Esophagus squamous epithelium (tissue), 5 donors: ENCODE measurements at places on chromosomes 4 and X. TPM values are rescaled to one million over a fixed set of nuclear protein-coding genes. Genes with fewer than 3 reads are reported as not detected.
A peak's percentile ranks its signal among the peaks of the same experiment; 100 is the strongest.

SMR3B gene
- not detected for total RNA-seq

C1QTNF7 gene
- total RNA-seq, result 12.2 TPM

P2RY4 gene
- 0.95 TPM for total RNA-seq

HTRA3 gene
- total RNA-seq, result 6.8 TPM

FAM156B gene
- 23.8 TPM for total RNA-seq

CPZ gene
- 0.83 TPM for total RNA-seq

CHRDL1 gene
- 1.7 TPM for total RNA-seq

DDX53 gene
- not detected for total RNA-seq

CTAG2 gene
- total RNA-seq, result not detected

SATL1 gene
- total RNA-seq, result not detected

PPID gene
- total RNA-seq, result 21.7 TPM

DNA sequence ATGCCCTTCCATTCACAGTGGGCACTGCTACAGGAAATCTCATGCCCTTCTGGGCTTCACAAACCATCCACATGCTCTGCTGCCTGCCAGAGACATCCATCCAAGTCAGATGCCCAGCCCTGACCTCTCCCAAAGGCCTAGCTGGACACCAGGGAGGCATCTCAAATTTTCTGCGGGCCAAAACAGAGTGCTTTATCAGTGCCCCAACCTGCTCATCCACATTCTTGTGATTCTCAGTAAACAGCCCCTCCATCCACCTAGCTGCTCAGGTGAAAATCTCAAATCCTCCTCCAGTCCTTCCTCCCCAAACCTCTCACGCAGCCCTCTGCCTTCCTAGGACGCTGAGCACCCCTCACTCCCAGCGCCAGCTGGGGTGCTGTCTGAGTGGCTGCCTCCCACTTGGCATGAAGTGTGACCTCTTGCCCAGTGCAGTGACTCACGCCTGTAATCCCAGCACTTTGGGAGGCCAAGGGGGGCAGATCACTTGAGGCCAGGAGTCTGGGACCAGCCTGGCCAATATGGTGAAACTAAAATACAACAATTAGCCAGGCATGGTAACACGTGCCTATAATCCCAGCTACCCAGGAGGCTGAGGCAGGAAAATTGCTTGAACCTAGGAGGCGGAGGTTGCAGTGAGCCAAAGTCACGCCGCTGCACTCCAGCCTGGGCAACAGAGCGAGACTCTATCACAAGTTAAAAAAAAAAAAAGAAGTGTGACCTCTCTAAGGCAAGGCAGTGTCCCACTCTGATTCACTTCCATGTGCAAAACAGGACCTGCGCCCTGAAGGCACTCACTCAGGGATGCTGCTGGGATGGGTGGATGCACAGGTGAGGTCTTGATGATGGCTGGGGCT is 1.7 kb upstream of the AFAP1 start:
- peaks cover 8% of the 10 kb centered on the region for H3K4me1 ChIP-seq
- no peak for DNase-seq
- no peak overlapping the region for H3K4me3 ChIP-seq
- H3K27ac ChIP-seq, result no peak overlapping the region
- H3K36me3 ChIP-seq, result no peaks in the 10 kb centered on the region

GRCh38 chr4:78653655-78654054 is 102.1 kb downstream of the ANXA3 start:
- no peaks in the 10 kb centered on the region for H3K27me3 ChIP-seq
- H3K36me3 ChIP-seq, result no peaks in the 10 kb centered on the region
- no peak for DNase-seq
- no peak overlapping the region for H3K4me3 ChIP-seq
- H3K4me1 ChIP-seq, result peaks cover 4% of the 10 kb centered on the region
- no peak overlapping the region for H3K27ac ChIP-seq

DNA sequence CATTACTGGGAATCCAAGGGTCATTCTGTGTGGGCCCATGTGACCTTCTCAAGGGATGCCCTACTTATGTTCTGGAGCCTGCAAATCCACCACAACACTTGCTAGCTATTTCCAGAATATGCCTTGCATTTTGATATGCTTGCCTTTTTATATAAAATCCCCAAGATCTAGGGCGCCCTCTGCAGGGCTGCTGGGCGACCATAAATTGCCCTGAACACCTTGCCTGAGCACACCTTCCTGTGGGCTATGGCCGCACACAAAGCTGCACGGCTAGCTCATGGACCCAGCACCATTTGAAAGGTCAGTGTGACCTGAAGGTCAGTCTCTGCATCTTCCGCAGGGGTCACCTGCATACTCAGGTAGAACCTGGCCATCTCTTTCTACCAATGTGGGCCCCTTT is 311.7 kb downstream of the NLGN4X start:
- no peak overlapping the region for H3K27ac ChIP-seq
- H3K4me1 ChIP-seq, result no peaks in the 10 kb centered on the region
- no peaks in the 10 kb centered on the region for H3K27me3 ChIP-seq

GRCh38 chr4:134465417-134465816 is 263.8 kb upstream of the PABPC4L start:
- no peaks in the 10 kb centered on the region for H3K4me1 ChIP-seq
- no peaks in the 10 kb centered on the region for H3K27me3 ChIP-seq
- no peak overlapping the region for H3K4me3 ChIP-seq
- no peaks in the 10 kb centered on the region for H3K36me3 ChIP-seq
- no peak for DNase-seq

DNA sequence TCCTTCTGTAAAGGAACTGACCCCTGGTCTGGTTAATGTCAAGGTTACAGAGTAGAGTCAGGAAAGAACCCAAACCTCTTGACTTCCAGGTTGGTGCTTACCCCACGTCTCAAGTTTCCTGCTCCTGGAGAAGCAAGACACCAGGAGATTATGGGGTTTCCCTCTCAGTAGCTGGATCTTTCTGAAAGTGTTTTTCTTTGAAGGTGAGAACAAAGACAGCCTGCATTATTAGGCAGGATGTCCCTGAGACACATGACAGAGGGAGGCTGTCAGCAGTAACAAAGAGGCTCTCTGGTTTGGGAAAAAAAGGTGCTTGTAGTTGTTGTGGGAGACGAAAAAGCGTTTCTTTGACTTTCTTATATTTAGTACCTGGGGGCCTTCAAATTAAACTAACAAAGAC is 44.7 kb upstream of the IGFBP7 start:
- H3K4me3 ChIP-seq, result no peak overlapping the region
- H3K4me1 ChIP-seq, result no peaks in the 10 kb centered on the region
- no peaks in the 10 kb centered on the region for H3K27me3 ChIP-seq
- H3K36me3 ChIP-seq, result no peaks in the 10 kb centered on the region
- DNase-seq, result no peak
- no peak overlapping the region for H3K27ac ChIP-seq

DNA sequence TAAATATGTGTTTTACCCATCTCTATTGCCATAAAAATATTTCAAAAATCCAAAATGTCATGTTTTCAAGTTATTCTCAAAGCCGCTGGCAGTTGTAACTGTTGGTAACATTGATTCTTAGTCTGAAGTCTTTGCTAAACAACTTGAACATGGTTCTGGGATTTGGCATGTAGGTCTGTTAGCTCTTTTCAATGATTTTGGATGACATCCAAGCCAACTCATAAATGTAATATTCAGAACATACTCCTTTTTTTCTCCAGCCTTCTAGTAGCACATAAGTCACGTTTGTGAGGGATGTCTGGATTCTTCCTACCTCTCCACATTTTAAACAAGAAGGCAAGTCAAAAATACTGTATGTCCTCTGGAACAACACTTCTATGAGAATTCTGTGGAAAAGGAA is 305.3 kb downstream of the PRR32 start:
- no peak overlapping the region for H3K4me3 ChIP-seq
- no peak for DNase-seq
- no peaks in the 10 kb centered on the region for H3K27me3 ChIP-seq
- H3K27ac ChIP-seq, result no peak overlapping the region
- no peaks in the 10 kb centered on the region for H3K36me3 ChIP-seq

DNA sequence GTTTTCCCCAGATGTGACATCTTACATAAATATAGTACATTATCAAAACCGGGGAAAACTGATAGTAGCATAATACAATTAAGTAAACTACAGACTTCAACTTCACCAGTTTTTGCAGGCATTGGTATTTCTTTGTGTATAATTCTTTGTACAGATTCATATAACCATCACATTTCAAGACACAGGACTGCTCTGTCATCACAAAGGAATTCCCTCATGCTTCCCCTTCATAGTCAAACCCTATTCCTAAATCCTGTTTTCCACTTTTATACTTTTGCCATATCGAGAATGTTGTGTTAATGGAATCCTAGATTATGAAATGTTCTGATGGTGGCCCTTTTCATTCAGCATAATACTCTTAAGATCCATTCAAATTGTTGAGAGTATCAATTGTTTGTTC is 36.0 kb downstream of the STIM2 start:
- H3K36me3 ChIP-seq, result no peaks in the 10 kb centered on the region
- no peak overlapping the region for H3K27ac ChIP-seq
- no peak overlapping the region for H3K4me3 ChIP-seq

GRCh38 chr4:154208424-154208823 is 283.2 kb downstream of the DCHS2 start:
- H3K4me3 ChIP-seq, result no peak overlapping the region
- H3K36me3 ChIP-seq, result no peaks in the 10 kb centered on the region
- H3K27me3 ChIP-seq, result no peaks in the 10 kb centered on the region
- DNase-seq, result no peak

DNA sequence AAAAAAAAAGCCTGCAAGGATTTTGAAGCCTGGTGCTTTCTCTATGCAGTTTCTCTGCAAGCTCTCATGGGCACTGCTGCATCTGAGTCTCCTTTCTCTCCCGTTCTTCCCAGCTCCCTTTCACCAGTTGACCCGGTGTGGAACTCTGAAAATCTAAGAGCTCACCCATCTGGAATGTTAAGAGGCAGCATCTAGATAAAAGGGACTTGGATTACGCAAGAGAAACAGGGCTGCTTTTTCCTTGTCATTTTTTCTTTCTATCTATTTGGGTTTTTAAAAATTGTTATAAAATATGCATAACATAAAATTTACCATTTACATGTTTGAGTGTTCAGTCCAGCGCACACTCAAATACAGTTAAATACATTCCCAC is 95.2 kb upstream of the RPS6KA3 start:
- H3K4me1 ChIP-seq, result no peaks in the 10 kb centered on the region
- H3K27ac ChIP-seq, result no peak overlapping the region
- no peak for DNase-seq
- H3K27me3 ChIP-seq, result no peaks in the 10 kb centered on the region

DNA sequence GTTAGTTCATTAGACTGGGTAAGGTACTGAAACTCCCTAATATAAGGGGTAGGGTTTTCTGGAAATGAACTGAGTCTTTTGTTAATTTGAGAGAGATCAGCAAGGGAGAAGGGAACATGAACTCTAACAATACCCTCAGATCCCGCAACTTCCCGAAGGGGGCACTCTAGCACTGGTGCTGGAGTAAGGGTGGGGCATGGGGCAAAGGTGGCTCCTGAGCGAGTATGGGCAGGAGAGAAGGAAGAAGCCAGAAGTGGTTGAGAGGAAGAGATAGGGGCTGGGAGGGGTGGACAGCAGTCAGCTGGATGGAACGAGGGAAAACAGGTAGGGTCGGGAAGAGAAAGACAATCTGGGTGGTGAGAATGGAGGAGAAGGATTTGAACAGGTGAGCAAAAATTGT is 183.2 kb upstream of the MAGEE2 start:
- H3K36me3 ChIP-seq, result no peaks in the 10 kb centered on the region
- no peak overlapping the region for H3K27ac ChIP-seq
- H3K4me3 ChIP-seq, result no peak overlapping the region
- H3K4me1 ChIP-seq, result no peaks in the 10 kb centered on the region

- no peaks in the 10 kb centered on the region for H3K36me3 ChIP-seq
- no peak overlapping the region for H3K27ac ChIP-seq
- H3K27me3 ChIP-seq, result no peaks in the 10 kb centered on the region
- DNase-seq, result no peak
- no peaks in the 10 kb centered on the region for H3K4me1 ChIP-seq
- no peak overlapping the region for H3K4me3 ChIP-seq
Observed at GRCh38 chr4:126856906-126857305, 775.9 kb upstream of the INTU start.

DNA sequence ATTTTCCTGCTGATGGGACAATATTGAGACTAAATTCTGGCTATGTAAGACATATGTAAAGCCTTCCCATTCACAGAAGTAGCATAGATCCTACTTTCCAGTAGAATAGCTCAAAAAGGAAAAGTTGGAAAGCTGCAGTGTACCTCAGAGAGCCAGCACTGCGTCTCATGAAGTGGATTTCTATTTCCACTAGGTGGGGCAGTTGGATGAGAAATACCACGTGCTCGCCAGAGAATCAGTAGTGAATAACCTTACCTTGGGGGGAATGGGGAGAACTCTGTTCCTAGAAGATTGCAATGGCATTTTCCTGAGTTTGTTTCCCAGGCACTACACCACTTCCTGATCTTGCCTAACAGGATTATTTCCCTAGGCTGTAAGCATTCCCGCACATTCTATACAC is 907.1 kb downstream of the FSTL5 start:
- H3K27ac ChIP-seq, result no peak overlapping the region
- no peak overlapping the region for H3K4me3 ChIP-seq
- no peaks in the 10 kb centered on the region for H3K36me3 ChIP-seq
- no peak for DNase-seq
- no peaks in the 10 kb centered on the region for H3K27me3 ChIP-seq
- H3K4me1 ChIP-seq, result no peaks in the 10 kb centered on the region

GRCh38 chr4:13548984-13549546 is 4.8 kb upstream of the NKX3-2 start:
- peaks cover 53% of the 10 kb centered on the region for H3K27me3 ChIP-seq
- no peaks in the 10 kb centered on the region for H3K36me3 ChIP-seq
- no peak for DNase-seq
- peaks cover 27% of the 10 kb centered on the region for H3K4me1 ChIP-seq
- H3K4me3 ChIP-seq, result no peak overlapping the region
- H3K27ac ChIP-seq, result no peak overlapping the region

- DNase-seq, result no peak
- peak within 1 kb of the TSS; percentile 48 for H3K4me3 ChIP-seq
- peaks cover 12% of the 10 kb centered on the region for H3K4me1 ChIP-seq
- H3K27me3 ChIP-seq, result no peaks in the 10 kb centered on the region
- H3K36me3 ChIP-seq, result no peaks in the 10 kb centered on the region
Observed at GRCh38 chrX:86148024-86148511, at the start of gene DACH2. Gene DACH2, plus strand, starts transcription at chrX:86148451.
